ENCODE measurements at places on chromosomes 12 and 14.
A peak's percentile ranks its signal among the peaks of the same experiment; 100 is the strongest.

DNA sequence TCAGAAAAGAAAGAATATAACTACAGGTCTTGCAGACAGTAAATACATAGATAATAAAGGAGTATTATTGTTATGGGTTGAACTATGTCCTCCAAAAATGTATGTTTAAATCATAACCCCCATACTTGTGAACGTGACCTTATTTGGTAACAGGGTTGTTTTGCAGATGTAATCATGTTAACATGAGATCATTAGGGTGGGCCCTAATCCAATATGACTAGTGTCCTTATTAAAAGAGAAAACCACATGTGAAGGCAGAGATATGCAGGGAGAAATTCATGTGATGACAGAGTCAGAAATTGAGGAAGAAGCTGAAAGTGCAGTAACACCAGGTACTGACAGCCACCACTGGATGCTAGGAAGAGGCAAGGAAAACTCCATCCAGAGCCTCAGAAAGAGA lies 29.0 kb downstream of the MAGOHB start:
- no peak for DNase-seq

DNA sequence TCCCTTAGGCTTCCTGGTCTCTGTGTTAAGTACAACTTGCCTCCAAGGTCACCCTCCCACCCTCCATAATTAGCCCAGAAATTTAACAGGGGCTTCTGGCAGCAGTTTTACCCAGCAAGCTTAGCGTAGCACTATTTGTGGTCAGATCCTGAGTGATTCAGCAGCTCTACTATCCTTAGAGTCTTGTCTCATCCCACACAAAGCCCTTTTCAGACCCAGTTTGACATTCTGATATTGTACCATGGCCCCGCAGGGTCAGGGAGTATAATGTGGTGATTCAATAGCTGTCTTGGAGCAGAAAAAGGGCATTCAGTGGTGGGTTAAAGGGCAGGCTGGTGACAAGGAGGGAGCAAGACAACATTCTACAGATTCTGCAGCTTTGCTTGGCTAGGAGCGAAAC lies 153.8 kb upstream of the DDHD1 start:
- no peak for DNase-seq

DNA sequence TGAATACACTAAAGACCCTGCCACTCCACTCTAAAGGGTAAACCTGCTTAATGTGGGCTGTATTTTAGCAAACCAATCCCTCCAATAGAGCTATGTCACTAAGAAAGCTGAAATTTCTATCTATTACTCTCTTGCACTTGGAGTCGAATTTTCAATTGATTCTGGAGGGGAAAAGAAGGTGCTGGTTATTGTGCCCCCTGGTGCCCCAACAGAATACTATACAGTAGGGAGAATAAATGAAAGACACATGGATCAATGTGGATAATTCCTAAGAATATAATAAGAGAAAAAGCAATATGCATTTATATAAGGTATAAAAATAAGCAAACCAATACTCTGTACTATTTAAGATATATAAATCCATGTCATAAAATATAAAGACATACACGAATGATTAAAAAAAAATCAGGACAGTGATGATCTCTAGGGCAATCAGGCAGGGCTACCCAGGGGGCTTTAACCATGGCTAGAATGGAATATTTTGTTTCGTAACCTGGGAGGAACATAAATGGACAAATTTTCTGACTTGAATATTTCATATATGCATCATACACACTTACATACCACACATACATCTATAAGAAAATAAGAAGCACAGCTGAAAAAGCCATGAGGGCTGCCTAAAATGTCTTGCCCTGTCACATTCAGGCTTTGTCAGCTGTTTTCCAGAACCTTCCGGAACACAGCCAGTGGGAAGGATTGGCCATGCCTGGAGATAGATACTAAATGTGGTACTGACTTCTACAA lies 54.4 kb downstream of the EFCAB11 start:
- DNase-seq: peak; percentile 64

DNA sequence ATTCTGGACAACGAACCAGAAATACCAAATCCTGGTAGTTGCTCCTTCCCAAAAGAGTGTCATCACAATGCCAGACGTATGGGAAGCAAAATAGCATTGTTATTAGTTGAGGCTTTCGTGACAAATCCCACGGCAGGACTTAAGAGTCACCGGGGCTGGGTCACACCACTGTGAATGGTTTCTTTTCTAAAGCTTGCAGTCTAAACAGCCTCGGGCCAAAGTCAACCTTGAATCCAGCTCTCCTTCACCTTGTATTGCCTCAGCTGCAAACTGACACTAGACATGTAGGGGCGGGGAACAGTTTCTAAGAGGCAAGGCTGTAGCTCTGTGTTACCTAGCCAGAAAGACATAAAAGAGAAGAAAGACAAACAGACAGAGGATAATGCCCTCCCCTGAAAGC lies 734.8 kb downstream of the MED13L start:
- no peak for DNase-seq

GRCh38 chr12:91655966-91656365 lies 473.3 kb upstream of the DCN start:
- no peak for DNase-seq

DNA sequence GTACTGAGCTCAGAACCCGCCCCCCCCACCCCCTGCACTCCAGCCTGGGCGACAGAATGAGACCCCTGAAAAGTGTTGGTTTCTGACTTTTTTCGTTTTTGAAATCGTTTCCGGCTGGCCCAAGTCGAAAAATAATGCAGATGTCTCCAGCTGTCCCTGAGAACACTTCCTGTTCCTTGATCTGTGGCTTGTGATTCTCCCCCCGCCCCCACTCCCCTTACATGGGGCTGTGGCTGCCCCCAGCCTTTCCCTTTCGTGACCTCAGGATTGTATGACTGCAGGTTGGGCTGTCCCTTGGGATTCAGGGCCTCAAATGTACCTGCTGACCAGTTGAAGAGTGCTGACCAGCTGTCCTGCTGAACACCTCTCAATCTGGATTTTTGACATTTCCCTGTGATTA lies 34.1 kb downstream of the NOC4L start:
- no peak for DNase-seq

GRCh38 chr12:118259079-118259478 lies 113.6 kb downstream of the TAOK3 start:
- DNase-seq: no peak

DNA sequence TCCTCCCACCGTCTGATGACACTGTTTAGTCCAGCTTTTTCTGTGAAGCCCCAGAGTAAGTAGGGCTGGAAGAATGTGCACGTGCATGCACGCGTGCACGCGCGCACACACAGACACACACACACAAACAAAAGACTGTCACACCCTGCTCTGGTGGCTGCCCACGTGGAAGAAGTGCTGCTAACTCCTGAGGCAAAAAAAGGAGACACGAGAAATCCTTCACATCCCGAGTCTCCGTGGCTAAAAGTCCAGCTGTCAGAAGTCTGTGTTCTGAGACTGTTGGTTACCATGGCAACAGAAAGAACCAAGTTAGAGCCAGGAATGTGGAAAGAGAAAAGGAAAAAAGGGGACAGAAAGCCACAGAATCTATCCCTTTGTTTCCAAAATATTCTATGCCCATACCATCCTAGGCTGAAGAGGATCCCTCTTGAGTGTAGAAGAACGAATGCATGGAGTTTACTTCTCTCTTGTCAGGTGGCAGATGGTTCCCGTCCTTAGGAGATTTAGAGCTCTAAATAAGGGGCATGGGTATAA lies 1.6 kb upstream of the C12orf71 start:
- DNase-seq: no peak

GRCh38 chr14:92122761-92123160 lies 992 bp downstream of the CPSF2 start:
- DNase-seq: no peak

Data from activated CD4-positive, alpha-beta T cell treated with anti-CD3 and anti-CD28 coated beads, Interleukin-2, amount 10 ng/mL, durations not matched to agents 24 days and 14 days (primary cell).